Ovary (tissue), 10 donors: ENCODE measurements at places on chromosomes 5 and 9.

DNA sequence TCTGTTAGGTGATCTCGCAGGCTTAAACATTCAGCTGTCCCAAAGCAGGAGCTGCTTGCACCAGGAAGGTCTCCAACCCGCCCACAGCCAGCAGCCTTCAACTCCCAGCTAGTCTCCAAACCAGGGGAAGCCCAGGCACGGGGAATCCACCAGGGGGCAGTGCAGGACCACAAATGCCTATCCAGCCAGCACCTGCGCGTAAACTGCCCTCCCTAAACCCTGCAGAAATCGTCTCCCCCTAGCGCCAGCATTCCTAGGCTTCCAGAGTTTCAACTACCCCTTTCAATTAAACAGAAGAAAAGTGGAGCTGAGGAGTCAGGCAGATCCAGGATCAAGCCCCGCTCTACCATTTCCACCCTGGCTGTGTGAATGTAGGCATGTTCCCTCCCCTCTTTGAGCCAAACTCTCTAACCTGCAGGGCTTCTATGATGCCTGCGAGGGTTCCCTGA lies 72.0 kb downstream of the HRH2 start:
- peak; percentile 87 for DNase-seq
- no peak overlapping the region for H3K27ac ChIP-seq
- H3K4me1 ChIP-seq: no peaks in the 10 kb centered on the region
- H3K36me3 ChIP-seq: no peaks in the 10 kb centered on the region

DNA sequence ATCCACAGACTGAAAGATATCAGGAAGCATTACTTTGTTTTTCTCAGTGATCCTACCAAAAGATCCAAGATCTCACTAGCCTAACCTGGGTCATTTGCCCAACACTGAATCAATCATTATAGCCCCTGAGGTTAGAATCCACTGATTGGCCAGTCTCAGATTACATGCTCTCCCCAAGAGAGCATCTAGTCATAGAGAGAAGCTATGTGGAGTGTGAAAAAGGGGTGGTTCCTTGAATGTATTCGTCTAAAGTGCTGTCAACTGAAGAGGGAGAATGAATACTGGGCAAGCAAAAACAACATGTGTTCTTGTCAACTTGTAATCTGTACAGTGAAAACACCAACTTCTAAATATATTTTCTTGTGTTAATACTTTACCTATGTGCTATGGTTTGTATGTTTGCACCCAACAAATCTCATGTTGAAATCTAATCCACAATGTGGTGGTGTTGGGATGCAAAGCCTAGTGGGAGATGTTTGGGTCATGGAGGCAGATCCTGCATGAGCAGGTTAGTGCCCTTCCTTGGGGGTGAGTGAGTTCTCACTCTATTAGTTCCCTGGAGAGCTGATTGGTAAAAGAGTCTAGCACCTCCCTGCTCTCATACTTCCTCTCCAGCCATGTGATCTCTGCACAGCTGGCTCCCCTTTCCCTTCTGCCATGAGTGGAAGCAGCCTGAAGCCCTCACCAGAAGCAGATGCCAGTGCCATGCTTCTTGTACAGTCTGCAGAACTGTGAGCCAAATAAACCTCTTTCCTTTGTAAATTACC lies 60.3 kb upstream of the PJA2 start:
- H3K36me3 ChIP-seq: no peaks in the 10 kb centered on the region
- no peak overlapping the region for H3K27ac ChIP-seq
- DNase-seq: no peak
- no peaks in the 10 kb centered on the region for H3K27me3 ChIP-seq
- no peak overlapping the region for H3K4me3 ChIP-seq

GRCh38 chr9:132849185-132849706 lies 28.8 kb downstream of the AK8 start:
- no peaks in the 10 kb centered on the region for H3K27me3 ChIP-seq
- H3K27ac ChIP-seq: no peak overlapping the region
- H3K36me3 ChIP-seq: no peaks in the 10 kb centered on the region
- no peak overlapping the region for H3K4me3 ChIP-seq
- no peak for DNase-seq

GRCh38 chr9:125049212-125050049 lies 93.9 kb downstream of the SCAI start:
- no peaks in the 10 kb centered on the region for H3K27me3 ChIP-seq
- H3K4me1 ChIP-seq: no peaks in the 10 kb centered on the region
- no peak for DNase-seq
- no peak overlapping the region for H3K4me3 ChIP-seq
- no peak overlapping the region for H3K27ac ChIP-seq
- no peaks in the 10 kb centered on the region for H3K36me3 ChIP-seq

GRCh38 chr5:81226949-81227348 lies 6.2 kb upstream of the CKMT2 start:
- no peak overlapping the region for H3K27ac ChIP-seq
- H3K4me3 ChIP-seq: no peak overlapping the region
- no peaks in the 10 kb centered on the region for H3K27me3 ChIP-seq
- no peaks in the 10 kb centered on the region for H3K36me3 ChIP-seq
- DNase-seq: no peak

- DNase-seq: no peak
- H3K4me3 ChIP-seq: no peak overlapping the region
- H3K36me3 ChIP-seq: no peaks in the 10 kb centered on the region
- no peaks in the 10 kb centered on the region for H3K4me1 ChIP-seq
Measured at GRCh38 chr5:58787987-58788386, 205.1 kb downstream of the RAB3C start.

DNA sequence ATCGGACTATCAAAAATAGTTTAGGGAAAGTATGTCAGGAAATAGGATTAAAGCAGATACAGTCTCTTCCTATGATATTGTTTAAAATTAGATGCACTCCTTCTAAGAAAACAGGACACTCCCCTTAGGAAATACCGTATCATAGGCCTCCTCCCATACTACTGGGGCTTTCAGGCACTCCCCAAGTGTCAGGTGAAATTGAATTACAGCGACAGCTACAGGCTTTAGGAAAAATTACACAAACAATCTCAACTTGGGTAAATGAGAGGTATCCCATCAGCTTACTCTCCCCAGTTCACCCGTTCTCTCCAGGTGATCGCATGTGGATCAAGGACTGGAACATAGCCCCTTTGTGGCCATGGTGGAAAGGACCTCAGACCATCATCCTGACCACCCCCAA lies 110.4 kb upstream of the EPB41L4A start:
- H3K4me1 ChIP-seq: no peaks in the 10 kb centered on the region
- no peaks in the 10 kb centered on the region for H3K27me3 ChIP-seq
- no peak overlapping the region for H3K27ac ChIP-seq
- H3K4me3 ChIP-seq: no peak overlapping the region
- DNase-seq: no peak
- H3K36me3 ChIP-seq: no peaks in the 10 kb centered on the region

- H3K27me3 ChIP-seq: no peaks in the 10 kb centered on the region
- H3K27ac ChIP-seq: peak overlapping the region; percentile 98
- peaks cover 32% of the 10 kb centered on the region for H3K4me1 ChIP-seq
- H3K4me3 ChIP-seq: no peak overlapping the region
- DNase-seq: no peak
- H3K36me3 ChIP-seq: no peaks in the 10 kb centered on the region
Measured at GRCh38 chr5:180806351-180807011, 3.9 kb upstream of the MGAT1 start.

- no peaks in the 10 kb centered on the region for H3K36me3 ChIP-seq
- no peak for DNase-seq
Measured at GRCh38 chr9:36716496-36716895, 143.8 kb downstream of the MELK start.

DNA sequence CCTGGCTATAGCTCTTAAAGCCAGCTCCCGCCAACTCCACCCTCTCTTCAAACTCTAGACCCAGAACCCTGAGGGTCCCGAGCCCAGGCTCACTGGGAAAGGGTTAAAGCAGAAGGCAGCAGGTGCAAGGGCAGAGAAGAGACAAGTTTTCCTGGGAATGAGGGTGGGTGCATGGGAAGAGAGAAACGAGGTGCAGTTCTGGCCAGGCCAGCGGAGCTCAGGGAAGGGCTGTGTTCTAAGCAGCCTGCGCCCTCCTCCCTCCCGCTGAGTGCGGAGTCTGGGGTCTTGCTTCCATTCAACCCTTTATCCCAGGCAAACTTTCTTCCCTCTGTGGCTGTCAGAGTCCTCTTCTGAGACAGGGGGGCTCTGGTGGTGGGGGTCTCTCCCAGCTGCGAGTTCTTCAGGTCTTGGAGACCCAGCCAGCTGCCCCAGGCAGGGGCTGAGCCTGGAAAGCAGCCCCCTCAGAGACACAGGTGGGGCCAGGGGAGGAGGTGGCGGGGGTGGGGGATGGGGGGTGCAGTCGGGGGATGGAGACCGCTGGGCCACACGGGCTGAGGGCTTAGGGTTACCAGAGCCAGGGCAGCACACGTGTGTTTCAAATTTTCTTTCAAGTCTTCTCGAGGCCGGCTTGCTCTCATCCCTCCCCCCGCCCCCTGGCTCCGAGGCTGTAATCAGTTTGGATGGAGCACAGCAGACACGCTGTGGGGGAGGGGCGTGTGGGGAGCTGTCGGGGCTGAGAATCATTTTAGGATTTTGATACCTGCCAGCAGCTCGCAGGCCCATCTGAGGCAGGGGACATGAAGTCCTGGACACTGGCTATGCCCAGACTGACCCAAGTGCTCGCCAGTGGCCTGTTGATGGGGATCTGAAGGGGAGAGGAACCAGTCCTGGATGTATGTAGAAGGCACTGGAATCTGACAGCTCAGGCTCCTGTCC lies 169.6 kb upstream of the SMIM23 start:
- H3K27me3 ChIP-seq: no peaks in the 10 kb centered on the region
- H3K4me1 ChIP-seq: no peaks in the 10 kb centered on the region
- no peak for DNase-seq

- no peaks in the 10 kb centered on the region for H3K27me3 ChIP-seq
- no peaks in the 10 kb centered on the region for H3K36me3 ChIP-seq
- H3K27ac ChIP-seq: peak overlapping the region; percentile 52
- no peak overlapping the region for H3K4me3 ChIP-seq
Measured at GRCh38 chr5:123157791-123158581, 68.9 kb downstream of the PRDM6 start.

DNA sequence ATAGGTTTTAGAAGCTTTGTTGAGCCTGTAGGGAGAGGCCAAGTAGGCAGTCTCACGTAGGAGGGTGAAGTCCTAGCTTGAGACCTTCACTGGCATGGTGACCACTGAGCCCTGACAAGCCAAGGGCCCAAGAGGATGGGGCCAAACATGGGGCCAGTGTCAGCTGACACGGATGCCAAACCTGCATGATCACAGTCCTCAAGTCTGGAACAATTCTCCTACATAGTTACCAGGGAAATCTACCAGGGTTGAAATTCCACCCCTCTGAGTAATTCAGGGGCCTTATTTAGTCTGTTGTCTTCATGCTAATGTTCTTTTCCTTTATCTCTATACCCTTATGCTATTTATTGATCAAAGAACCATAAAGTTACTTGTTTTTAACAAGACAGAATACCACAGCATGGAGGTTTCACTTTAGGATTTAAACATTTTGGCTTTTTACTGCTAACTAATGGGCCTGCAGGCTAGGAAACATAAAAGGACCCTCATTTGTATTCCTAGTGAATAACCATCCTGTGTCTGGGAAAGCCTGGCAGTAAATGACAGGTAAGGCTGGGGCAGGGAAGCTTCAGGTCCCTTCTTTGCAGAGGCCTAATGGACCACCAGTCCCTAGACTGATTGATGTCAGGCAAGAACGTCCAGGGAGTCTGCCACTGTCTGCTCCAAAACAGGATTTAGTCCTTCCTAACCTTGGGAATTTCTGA lies 140.8 kb downstream of the FGF1 start:
- H3K4me1 ChIP-seq: no peaks in the 10 kb centered on the region
- no peak overlapping the region for H3K27ac ChIP-seq
- no peaks in the 10 kb centered on the region for H3K27me3 ChIP-seq

DNA sequence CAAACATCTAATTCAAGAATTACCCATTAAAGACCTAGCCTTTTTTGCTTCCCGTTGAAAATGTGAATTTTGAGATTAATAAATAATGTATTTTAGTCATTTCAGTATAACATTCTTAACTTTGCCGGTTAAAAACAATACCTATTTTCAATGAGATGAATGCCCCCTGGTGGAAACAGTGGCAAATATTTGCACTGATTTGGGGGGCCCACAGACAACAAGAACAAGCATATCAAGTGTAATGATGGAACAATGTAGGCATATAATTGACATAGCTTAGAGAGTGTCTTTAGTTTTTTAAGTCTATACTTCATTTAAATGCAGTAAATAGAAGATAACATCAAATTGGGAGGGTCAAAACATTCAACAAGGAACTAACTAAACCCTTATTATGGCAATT lies 111.9 kb downstream of the NTRK2 start:
- no peaks in the 10 kb centered on the region for H3K36me3 ChIP-seq
- DNase-seq: no peak
- no peaks in the 10 kb centered on the region for H3K4me1 ChIP-seq
- no peak overlapping the region for H3K27ac ChIP-seq

DNA sequence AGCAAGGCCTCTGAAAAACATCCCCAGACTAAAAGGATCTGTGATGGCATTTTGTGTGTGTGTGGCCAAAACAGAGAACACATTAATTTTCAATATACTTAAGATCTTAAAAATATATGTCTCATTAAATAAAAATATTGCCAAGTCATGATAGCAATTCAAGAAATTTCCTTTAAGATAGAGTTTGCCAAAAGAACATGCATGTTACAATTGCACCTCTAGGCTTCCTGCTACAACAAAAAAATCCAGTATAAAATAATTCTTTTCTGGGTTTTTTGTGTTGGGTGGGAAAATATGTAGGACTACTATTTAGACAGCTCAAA lies 5.2 kb downstream of the ANXA1 start:
- H3K4me3 ChIP-seq: no peak overlapping the region
- no peak for DNase-seq
- peaks cover 2% of the 10 kb centered on the region for H3K4me1 ChIP-seq
- no peaks in the 10 kb centered on the region for H3K27me3 ChIP-seq
- no peaks in the 10 kb centered on the region for H3K36me3 ChIP-seq

GRCh38 chr9:23322392-23322791 lies 503.6 kb downstream of the ELAVL2 start:
- no peak overlapping the region for H3K27ac ChIP-seq
- no peak for DNase-seq
- H3K36me3 ChIP-seq: no peaks in the 10 kb centered on the region
- H3K4me3 ChIP-seq: no peak overlapping the region
- H3K27me3 ChIP-seq: no peaks in the 10 kb centered on the region

- H3K27me3 ChIP-seq: no peaks in the 10 kb centered on the region
- no peak overlapping the region for H3K27ac ChIP-seq
- DNase-seq: no peak
- no peak overlapping the region for H3K4me3 ChIP-seq
- H3K4me1 ChIP-seq: no peaks in the 10 kb centered on the region
Measured at GRCh38 chr5:171598641-171599152, 179.2 kb downstream of the FGF18 start.

DNA sequence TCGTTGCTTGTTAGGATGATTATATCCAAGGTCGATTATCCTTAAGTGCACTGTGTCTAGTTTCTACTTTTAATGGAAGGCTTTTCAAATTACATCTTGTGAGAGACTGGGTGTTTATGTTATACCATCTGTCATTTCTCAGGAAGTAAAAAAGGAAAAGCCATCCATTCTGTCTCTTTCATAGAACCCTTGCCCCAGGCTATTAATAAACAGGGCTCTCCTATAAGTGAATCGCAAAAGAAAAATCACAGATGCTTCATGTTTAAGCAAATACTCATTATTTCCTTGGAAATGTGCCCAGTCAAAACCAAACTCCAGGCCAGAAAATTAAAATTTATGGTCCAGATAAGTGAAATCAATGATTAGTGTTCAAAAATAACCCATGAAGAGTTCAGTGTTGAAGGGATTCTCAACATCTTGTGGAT lies 58.1 kb downstream of the STARD4 start:
- no peaks in the 10 kb centered on the region for H3K36me3 ChIP-seq
- no peaks in the 10 kb centered on the region for H3K27me3 ChIP-seq
- no peak for DNase-seq
- peaks cover 2% of the 10 kb centered on the region for H3K4me1 ChIP-seq
